ENCODE measurements at places on chromosomes 2 and 18. TPM values are rescaled to one million over a fixed set of nuclear protein-coding genes. Genes with fewer than 3 reads are reported as not detected.

Gene IRS1
- 14.8 TPM for total RNA-seq

Gene GRHL1
- total RNA-seq = 2.3 TPM

- no peak for DNase-seq
These were observed 3.9 kb upstream of the CYTIP start for GRCh38 chr2:157447741-157448140.

GRCh38 chr2:64629329-64629781, 24.4 kb downstream of the SERTAD2 start:
- no peak for DNase-seq

DNA sequence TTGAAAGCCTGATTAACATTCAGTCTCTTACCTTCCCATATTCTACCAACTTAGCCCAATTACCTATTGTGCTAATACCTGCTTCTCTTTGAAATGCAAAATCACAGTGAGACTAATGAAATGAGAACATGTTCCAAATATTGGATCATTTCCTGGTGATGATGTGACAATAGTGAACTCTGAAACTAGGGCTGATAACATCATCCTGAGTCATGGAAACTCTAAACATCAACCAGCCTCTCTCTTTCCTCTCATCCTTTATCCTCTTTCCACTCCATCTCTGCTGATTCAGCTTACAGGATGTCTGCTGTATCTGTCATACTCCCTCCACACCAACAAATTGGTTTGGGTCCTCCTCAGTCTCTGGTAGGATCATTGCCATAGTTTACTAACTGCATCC, 98.8 kb upstream of the NCKAP5 start:
- no peak for DNase-seq

- DNase-seq = no peak
These were observed 102.7 kb downstream of the CSRNP3 start for GRCh38 chr2:165572151-165572550.

All from left colon (tissue), 2 donors.